ENCODE measurements at places on chromosomes 1 and 21. TPM values are rescaled to one million over a fixed set of nuclear protein-coding genes. Genes with fewer than 3 reads are reported as not detected.

DNA sequence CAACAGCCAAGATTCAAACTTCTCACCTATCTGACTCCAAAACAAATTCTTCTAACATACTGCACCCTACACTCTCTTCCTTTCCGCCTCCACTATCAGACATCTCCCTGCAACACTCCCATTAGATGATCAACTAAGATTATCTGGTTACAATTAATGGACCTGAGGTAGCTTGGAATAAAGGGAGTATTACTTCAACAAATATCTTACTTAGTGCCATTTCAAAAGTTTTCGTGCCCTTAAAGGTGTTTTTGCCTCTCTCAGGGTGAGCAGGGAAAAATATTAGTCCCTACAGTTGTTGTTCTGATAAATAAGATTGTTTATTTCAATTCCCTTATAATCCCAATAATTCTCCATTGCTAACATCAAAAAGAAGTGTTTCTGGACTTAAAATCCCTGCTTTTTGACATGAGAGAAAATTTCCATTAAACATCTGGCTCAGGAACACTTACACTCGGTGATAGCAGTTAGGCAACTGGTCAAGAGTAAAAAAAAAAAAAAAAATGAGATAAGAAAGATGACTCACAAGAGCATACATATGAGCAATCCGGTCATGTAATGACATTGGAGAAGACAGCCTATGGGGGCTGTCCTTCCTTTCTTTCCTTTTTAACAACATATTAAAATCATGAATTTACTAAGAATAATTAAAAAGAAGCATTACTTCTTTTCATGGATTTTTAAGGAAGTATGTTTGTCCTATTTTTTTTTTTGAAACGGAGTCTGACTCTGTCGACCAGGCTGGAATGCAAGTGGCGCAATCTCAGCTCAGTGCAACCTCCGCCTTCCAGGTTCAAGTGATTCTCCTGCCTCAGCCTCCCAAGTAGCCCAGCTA is 7.6 kb downstream of the RSBN1 start:
- peak overlapping the region; percentile 29 for H3K27ac ChIP-seq
- no peaks in the 10 kb centered on the region for H3K27me3 ChIP-seq
- DNase-seq: peak; percentile 44
- peaks cover 19% of the 10 kb centered on the region for H3K36me3 ChIP-seq
- H3K4me3 ChIP-seq: peak overlapping the region; percentile 56
- peaks cover 47% of the 10 kb centered on the region for H3K4me1 ChIP-seq

Gene FNDC5
- total RNA-seq: 0.46 TPM

DNA sequence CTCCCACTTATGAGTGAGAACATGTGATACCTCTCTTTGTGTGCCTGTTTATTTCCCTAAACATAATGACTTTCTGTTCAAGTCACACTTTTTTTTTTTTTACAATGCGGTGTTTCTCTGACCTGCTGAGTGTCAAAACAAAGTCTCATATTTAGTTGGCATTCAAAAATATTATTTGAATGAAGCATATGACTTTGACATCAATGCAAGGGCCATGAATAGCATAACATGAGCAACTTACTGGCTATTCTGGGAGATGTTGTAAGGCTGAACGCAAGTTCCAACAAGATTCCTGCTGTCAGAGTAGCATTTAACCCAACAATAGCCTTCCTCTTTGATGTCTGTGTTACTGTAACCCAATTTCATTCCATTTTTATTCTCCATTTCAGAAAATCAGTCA is 2.0 kb upstream of the KRTAP19-1 start:
- H3K27me3 ChIP-seq: no peaks in the 10 kb centered on the region
- H3K36me3 ChIP-seq: no peaks in the 10 kb centered on the region
- no peak overlapping the region for H3K27ac ChIP-seq

Gene CD1D
- total RNA-seq: not detected

DNA sequence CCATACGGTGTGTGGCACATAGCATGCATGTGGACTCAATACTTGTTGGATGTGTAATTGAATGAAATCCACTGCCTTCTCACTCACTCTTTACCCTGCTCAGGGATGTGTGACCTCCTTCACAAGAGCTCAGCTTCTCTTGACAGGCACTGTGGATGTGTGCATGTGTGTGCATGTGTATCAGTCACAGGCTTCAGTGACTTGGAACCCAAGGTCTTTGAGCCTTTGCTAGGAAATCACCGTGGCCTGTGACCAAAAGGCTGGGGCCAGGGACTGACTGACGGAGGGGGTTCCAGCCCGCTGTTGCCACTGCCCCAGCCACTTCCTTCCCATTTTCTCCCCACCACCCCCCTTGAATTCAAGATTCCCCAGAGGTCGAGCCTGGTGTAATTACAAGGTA is 144.4 kb upstream of the POU3F1 start:
- no peak overlapping the region for H3K27ac ChIP-seq
- no peaks in the 10 kb centered on the region for H3K36me3 ChIP-seq
- no peak overlapping the region for H3K4me3 ChIP-seq
- peaks cover 27% of the 10 kb centered on the region for H3K27me3 ChIP-seq
- DNase-seq: no peak

- no peaks in the 10 kb centered on the region for H3K4me1 ChIP-seq
- H3K27me3 ChIP-seq: no peaks in the 10 kb centered on the region
Observed at GRCh38 chr1:185080422-185080821, 35.1 kb downstream of the RNF2 start.

DNA sequence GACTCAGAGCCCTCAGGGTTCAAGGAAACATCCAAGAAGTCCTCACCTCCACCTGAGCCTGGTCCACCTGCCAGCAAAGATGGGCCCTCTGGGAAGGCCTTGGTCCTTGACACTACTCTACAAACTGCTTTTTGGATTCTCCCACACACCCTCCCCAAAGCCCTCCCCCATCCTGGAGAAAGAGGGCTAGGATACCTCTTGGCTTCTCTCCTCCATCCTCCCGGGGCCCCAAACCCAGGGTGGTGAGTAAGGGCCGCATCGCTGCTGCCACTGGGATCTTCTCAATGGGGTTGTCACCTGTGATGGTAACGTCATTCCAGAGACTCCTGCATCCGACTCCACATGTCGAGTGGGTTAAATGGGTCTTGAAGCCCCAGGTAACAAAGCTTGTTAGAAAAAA is 26.6 kb downstream of the MATN1 start:
- DNase-seq: no peak
- H3K27ac ChIP-seq: no peak overlapping the region
- peaks cover 5% of the 10 kb centered on the region for H3K4me1 ChIP-seq
- H3K4me3 ChIP-seq: no peak overlapping the region
- H3K27me3 ChIP-seq: peaks cover 6% of the 10 kb centered on the region

DNA sequence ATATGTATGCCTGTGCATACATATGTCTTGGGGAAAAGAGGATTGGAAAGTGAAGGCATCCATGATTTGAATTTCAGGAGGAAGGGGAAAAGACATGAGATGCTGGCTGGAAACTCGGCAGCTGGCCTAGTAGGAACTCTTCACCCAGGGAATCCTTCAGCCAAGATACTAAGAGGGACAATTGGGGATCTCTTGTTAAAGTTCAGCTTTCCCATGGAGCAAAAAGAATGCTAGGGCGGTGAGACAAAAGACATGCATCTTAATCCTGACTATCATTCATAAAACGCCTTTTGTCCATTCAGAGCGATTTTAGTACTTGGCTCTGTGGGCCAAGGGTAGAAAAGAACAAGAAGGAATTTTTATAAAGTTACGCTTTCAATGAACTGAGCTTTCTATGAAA is 20.5 kb downstream of the PDPN start:
- DNase-seq: no peak
- no peaks in the 10 kb centered on the region for H3K27me3 ChIP-seq
- H3K4me1 ChIP-seq: no peaks in the 10 kb centered on the region
- no peak overlapping the region for H3K27ac ChIP-seq
